ENCODE measurements at places on chromosomes 3 and 15.

DNA sequence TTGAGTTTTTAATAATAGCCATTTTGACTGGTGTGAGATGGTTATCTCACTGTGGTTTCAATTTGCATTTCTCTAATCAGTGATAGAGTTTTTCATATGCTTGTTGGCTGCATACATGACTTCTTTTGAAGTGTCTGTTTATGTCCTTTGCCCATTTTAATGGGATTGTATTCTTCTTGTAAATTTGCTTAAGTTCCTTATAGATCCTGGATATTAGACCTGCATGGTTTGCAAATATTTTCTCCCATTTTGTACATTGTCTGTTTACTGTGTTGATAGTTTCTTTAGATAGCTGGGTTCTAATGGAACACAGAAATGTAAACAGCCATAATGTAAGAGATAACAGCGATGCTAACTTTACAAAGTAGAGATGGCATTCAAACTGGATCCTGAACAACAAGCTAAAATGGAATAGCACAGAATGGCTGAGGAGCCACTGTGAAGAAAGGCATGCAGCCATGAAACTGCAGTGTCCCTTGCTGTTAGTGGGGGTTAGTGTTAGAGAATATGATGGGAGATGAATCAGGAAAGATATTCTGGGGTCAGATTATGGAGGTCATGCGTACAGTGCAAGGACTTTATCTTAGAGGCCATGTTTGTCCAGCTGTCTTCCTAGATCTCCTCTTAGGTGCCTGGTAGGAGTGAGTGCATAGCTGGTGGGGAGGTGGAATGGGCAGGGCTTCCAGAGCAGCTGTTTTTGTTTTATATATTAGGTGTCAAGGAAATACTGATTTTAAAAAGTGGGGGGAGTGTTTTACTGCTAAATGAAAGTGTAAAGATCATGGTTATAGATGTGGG, 48.1 kb downstream of the BBS4 start:
- no peak for DNase-seq

- no peak for DNase-seq
Observed at GRCh38 chr15:91940496-91941381, 87.2 kb downstream of the SLCO3A1 start.

- DNase-seq, result no peak
Observed at GRCh38 chr3:34213478-34213877, 415.0 kb downstream of the PDCD6IP start.

GRCh38 chr3:141255846-141256261, 24.2 kb downstream of the PXYLP1 start:
- DNase-seq, result peak; percentile 71

DNA sequence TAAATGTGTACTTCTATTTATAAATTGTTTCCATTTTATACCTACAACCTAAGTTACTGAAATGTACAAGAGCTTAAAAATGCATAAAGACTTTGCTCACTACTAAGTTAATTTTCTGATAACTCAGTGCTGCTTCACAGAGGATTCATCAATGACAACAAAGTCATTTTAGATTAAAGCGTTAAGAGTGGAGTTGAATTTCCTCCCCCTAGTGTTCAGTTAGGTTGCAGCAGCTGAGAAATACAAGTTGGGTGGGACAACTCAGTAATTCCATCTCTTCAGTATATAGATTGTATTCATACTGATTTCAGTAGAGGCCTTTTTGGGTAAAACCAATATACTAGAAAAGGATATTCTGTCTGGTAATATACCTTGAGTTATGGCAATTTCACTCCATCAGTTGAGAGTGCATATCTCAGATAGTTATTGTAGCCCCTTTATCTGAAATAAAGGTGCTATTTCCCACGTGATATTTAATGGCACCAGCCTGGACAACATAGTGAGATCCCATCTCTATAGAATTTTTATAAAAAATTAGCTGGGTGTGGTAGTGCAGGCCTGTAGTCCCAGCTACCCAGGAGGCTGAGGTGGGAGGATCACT, 6.9 kb upstream of the RPL35A start:
- peak; percentile 65 for DNase-seq

DNA sequence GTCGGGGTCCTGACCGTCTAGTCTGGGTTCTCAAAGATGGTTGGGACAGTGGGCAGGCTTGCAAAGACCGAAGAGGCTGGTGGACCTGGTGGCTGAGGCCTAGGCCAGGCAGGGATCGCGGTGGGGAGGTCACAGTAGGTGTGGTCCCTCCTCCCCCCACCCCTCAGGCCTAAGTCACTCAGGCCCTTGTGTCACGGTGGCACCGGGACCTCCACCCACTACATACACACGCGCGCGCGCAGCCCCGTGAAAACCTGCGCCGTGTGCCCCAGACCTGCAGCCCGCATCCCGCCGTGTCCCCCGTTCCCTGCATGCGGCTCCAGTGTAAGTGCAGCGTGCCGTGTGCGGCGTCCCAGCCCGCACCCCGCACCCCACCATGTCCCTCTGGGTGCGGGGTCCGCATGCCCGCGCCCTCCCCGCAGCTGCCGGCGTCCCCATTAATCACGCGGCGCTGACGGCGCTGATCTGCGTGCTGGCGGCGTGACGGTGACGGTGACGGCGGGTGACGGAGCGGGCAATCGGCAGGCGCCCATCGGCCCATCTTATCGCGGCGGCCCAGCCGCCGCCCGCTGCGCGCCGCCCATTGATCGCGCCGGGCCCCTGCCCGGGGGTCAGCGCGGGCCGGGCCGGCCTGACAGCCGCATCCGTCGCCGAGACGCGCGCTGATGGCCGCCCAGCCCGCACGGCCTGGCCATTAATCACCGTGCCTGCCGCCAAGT, 24.4 kb downstream of the SEC61A1 start:
- DNase-seq, result peak; percentile 13

DNA sequence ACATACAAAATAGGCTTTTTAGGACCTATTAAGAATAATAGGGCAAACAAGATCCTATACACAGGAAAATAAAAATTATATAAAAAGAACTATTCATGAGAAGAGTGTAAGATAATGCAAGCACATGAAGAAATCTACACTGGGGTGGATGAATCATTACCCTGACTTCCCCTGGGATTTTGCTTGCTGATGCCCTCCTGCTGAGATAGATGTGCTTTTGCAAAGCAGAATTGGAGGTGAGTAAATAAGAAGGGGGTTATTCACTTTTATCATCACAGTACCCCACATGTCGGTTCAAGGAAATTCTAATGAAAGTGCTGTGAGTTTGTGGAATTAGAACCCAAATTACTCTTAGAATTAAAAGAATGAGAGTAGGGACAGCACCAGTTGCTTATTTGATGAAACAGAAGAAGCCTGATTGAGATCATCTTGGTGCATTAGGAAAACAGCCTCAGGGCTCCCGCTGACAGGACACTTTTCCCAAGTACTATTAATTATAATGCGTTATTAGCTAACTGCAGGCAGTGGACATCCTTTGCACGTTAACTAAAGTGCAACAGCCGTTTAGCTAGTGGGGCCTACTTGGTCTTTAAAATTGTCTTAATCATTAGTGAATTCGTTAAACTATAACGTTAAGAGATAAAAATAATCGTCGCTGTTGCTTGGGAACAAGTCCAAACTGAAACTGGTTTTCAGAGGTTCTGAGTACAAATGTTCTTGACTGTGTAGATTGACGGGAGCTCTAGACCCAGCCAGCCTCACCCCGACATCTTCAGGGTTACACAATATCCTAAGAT, 48.4 kb downstream of the SLC2A2 start:
- no peak for DNase-seq

GRCh38 chr15:82108489-82109078, 62.8 kb upstream of the MEX3B start:
- DNase-seq, result peak; percentile 61

DNA sequence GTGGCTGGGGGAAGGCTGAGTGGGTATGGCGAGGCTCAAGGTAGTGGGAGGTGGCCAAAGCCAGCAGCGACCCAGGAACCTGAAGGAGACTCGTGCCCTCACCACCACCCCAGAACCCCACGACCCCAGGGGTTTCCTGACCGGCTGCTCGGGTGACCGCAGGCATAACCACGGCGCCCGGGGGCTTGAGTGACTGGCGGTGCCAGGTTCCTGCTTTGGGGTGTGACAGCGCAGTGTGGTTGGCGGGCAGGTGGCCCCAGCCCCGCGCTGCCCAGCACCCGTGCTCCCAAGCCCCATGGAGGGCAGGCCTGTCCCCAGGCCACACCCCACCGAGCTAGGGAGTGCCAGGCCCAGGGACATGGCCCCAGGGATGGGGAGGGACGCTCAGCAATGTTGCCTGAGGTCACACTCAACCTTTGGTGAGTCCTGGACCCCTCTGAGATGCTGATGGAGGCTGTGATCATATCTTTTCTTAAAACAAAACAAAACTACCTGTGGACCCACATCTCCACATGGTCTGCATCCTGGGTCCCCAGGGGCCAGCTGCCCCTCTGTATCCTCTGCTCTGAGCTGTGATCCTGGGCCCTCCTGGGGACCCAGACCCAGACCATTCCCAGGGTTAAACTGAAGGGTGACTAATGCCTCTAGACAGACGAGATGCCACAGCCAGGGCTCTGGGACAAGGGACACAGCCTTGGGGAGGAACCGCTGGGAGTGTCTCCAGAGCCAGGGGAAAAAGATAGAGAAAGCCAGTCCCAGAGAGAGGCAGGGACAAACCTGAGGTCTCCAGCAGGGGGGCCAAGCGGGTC, 13.0 kb downstream of the DNAJB8 start:
- no peak for DNase-seq

DNA sequence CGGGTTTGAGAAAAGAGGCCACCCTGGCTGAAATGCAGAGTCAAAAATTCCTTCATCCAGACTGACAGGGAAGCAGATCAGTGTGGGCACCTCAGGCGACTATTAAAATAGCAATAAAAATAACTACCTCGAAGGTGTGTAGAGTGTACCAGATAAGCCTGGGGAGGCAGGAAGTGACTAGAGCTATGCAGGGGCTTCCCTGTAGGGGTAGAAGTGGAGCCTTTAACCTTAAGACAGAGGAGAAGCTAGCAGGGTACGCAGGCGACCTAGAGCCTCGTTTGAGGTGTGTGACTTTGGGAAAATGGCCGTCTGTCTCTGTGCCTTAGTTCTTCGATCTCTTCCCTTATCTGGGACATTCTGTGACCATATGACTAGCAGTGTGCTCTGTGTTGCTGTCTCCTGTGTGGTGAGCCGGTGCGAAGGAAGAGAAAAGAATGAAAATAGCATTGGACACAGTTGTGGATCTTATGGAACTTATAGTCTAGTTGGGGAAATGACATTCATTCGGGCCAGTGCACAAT, 17.6 kb downstream of the BHLHE40 start:
- DNase-seq, result no peak

DNA sequence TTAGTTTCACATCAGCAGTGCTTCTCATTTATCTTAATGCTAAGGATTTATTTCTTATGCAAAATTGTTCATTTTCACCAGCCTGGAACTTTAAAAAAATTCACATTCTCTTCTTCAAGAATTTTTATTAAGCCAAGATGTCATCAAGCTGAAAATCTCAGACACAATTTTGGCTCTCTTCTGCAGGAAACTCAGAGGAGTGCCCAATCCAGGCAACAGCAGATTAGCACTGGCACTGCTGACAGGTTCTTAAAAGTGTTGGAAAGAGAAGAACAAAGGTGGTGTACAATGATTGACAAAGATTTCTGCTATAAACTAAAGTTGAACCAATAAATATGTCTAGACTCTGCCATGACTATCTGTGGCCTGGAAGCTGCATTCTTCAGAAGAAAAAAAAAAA, 479.5 kb downstream of the FHIT start:
- DNase-seq, result no peak

DNA sequence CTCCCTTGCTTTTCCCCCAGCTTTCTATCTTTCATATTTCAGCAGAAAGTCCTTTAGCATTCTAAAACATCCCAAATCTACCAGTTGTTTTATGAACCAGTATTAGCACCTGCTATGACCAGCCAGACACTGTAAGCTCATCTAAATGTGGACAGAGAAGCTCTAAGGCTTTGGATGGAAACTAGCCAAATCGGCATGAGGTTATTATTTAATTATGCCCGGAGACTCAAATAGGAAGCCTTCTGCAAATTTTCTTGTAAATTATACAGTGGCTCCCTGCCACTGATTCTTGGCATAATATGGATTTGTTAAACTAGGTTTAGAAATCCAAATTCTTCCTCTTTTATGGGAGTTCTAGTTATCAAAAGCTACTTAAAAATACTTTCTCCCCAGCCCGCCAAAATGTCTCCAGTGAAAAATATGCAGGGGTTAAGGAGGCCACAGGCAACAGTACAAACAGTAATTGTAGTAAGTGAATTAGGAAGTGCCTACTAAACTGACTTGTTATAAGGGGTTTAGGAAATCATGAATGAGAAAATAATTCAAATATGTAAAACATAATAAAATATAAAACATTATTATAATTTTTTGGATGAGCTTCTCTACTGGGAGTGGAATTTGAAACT, 15.4 kb downstream of the MYH15 start:
- DNase-seq, result no peak

GRCh38 chr3:190013943-190014924, 106.5 kb downstream of the P3H2 start:
- DNase-seq, result no peak

DNA sequence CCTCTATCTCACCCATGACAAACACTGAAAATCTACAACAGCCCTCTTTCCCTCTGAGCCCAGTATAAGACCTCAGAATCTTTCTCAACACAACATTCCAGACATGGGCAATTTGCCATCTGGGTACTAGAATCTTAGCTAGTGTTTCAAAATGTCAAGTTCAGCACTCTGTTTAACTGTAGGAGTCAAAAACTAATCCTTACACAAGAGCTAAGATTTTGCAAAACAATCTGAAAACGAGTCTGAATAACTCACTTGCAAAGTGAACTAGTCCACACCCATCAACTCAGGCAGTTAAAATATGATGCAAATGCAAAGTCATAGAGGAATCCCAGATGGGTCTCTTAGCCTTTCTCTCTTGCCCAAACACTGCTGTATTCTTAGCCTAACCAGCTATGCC, 67.8 kb downstream of the GPR176 start:
- no peak for DNase-seq

DNA sequence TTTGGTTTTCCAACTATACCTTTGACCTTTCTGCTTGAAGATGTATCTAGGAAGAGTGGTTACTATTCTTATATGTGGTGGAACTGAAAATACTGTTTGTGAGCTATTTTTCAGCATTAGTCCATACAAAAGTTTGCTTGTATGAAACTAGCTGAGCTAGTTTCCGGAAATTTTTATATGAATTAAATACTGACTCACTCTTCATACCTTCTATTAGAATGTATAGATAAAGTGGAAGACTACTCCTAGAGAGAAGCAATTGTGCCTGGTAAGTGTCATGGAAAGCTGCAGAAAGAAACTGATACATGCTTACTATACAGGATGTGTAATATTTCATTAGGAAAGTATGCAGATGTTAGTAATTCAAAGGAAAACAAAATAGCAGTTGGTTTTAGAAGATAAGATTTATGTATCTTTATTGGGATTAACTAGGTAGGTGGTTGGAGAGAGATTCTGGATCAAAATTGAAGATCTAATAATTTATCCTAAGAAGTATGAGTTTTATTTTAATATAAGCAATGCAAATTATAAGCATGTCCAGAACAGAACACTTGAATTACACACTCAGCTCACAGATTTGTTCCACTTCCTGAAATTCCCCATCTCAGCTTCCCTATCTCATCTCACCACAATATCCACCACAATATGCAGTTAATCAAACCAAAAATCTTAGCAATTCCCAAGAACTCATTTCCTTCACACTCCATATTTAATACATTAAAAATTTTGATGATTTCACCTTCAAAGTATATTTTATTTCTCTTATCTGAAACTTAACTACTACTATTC, 82.8 kb downstream of the BCHE start:
- DNase-seq, result no peak

- no peak for DNase-seq
Observed at GRCh38 chr3:169356284-169356955, 307.1 kb downstream of the MECOM start.

- DNase-seq, result no peak
Observed at GRCh38 chr3:112463250-112463649, 36.0 kb downstream of the BTLA start.

- DNase-seq, result no peak
Observed at GRCh38 chr15:100623301-100623700, 20.9 kb downstream of the ASB7 start.
